ENCODE measurements at places on chromosomes 16 and 17.

- no peak for DNase-seq
These were observed 35.3 kb upstream of the ACSM2B start for GRCh38 chr16:20611350-20611902.

DNA sequence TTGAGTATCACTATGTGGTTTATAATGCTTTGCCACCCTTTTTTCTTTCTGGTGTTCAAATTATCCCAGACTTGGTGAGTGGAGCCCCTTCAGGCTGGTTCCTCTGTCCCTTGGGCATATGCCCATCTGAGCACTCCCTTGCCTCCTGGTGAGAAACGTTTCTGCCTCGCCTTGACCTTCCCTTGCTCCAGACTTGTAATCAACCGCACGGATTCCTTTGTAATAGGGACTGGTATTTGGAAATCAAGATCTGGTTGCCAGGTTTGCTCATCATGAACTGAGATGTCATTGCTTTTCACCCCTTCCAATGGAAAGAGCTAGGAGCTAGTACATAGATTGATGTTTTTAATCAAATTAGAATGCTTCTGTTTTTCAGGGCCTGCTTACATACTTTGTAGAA, 43.7 kb downstream of the SEC14L1 start:
- no peak for DNase-seq

GRCh38 chr16:61945511-61945910, 90.7 kb downstream of the CDH8 start:
- no peak for DNase-seq

DNA sequence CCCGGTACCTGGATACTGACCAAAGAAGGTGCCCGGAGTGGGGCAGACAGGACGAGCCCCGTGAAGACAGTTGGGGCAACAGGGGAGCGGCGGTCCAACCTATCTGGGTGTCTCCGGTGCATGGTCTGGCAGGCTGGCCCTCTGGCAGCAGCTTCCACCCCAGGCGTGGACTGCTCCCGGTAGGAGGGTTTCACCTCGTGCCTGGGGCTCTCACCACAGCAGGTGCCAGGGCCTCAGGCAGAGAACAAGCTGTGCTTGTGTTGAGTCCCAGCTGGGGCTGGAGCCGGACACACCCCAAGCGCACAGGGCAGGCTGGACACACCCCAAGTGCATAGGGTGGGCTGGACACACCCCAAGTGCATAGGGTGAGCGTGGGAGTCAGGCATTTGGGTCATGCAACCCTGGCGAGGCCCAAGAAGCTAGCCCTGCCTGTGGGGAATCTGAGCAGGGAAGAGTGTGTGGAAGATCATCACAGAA, 1.5 kb upstream of the FBXL16 start:
- no peak for DNase-seq

DNA sequence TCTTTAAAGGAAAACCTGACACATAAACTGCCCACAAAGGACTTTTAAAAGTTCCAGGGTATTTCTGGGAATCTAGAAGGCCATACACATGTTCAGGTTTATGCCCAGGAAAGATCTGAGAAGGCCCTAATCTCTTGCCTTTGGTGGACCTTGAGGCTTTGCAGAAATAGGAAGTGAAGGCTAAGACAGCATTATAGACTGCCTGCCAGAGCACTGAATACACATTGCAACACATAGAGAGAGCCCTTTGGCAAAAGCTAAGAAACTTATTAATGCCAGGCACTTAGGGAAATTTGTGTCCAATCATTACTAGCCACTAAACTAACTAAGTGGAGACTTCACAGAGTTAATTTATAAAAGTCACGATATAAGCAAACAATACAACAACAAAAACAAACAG, 70.4 kb downstream of the MMD start:
- no peak for DNase-seq

GRCh38 chr17:36532435-36532975, 2.2 kb downstream of the MYO19 start:
- no peak for DNase-seq

- no peak for DNase-seq
These were observed 236.0 kb downstream of the IRX3 start for GRCh38 chr16:54050459-54051210.

GRCh38 chr17:49381033-49381432, 19.0 kb upstream of the ZNF652 start:
- DNase-seq = no peak

- DNase-seq = no peak
These were observed 11.6 kb downstream of the IL34 start for GRCh38 chr16:70657956-70658355.

GRCh38 chr17:62888765-62889164, 77.3 kb upstream of the TANC2 start:
- DNase-seq = no peak

DNA sequence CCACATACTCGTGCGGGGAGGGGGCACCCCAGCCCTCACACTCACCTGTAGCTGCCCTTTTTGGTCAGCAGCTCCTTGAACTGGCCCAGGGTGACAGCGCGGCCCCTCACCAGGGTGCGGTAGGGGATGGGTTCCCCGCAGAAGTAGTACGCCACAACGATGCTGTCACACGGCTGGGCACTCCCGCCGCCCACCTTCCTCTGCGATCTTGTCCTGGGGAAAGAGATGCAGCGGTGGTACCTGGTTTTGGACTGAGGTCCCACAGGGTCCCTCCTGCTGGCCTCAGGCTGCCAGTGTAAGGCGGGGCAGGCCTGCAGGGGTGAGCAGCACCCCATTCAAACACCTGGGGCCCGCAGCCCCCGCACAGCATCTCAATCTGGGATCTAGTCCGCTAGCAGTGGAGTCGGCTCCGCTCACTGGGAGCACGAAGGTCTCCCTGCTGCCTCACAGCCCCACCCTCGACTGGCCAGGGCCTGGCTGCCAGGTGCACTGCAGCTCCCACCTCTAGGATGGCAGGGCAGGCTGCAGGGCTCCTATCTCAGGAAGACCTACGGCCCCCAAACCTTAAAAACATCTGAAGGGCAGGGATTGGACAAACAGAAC, 6.5 kb downstream of the PDIA2 start:
- no peak for DNase-seq

- no peak for DNase-seq
These were observed 15.4 kb downstream of the MGRN1 start for GRCh38 chr16:4639899-4640509.

All from right renal cortex interstitium (tissue), 3 donors.